Forelimb muscle (tissue), 1 donor: ENCODE measurements at places on chromosomes 1 and 21.

DNA sequence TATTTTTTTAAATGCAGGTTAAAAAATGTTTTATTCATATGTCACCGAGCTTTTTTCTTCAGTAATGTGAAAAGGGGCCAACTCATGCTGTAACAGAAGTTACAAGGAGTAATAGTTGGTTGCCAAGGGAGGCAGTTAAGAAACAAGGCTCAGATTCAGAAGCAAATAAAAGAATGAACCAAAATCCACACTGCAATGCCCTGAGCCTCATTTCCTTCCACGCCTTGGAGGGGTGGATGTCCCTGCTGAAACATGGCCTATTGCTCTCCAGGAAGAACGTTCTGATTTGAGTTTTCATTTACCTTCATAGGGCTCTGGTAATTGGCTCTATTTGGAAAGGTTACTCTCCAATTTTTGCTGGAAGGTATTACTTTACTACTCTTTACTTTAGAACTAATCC lies 24.4 kb downstream of the ALG14 start:
- DNase-seq, result no peak

DNA sequence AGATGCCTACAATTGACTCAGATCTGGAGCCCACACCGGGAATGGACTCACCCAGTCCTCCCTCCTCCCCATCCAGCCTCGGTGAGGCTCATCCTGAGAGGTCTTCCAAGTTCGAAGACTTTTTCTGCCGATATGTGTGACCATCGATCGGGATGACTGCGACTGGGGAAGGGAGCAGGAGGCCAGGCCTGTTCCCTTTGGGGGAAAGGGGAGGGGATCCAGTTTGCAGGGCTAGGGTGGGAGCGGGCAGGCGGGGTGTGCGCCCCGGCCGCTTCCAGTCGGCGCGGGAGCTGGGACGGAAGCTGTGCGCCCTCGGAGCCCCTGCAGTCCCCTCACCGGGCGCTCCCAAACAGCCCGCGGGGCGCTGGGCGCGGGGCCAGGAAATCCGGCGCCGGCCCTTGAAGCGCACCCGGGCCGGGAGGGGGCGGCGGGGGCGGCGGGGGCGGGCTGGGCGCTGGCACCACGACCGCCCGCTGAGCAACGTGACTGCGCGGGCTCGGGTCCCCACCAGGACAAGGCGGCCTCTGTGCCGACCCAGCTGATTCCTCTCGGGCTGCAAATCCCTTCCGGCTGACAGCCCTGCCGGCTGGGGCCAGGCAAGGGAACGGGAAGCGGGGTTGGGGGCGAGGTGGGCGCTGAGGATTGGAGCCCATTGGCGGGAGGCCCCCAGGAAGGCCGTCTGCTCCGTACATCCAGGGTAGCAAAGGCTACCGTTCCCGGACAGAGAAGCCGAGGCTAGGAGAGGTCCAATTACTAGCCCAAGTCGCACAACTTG lies 103.9 kb downstream of the EBNA1BP2 start:
- no peak for DNase-seq

- no peak for DNase-seq
Observed at GRCh38 chr1:159077120-159077961, 775 bp upstream of the AIM2 start.

DNA sequence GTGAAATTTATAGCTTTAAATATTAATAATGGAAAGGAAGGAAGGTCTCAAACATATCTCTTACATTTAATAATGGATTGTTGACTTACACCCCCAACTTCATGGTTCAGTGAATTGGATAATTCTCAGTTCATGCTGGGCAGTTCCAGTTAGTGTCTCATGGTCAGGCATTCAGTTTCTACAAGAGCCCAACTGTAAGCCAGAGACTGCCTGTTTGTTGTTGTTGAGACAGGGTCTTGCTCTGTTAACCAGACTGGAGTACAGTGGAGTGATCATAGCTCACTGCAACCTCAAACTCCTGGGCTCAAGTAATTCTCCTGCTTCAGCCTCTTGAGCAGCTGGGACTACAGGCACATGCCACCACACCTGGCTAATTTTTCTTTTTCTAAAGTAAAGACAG lies 5.0 kb upstream of the DMAP1 start:
- DNase-seq, result no peak

- DNase-seq, result no peak
Observed at GRCh38 chr1:205003358-205004131, 39.5 kb upstream of the CNTN2 start.

DNA sequence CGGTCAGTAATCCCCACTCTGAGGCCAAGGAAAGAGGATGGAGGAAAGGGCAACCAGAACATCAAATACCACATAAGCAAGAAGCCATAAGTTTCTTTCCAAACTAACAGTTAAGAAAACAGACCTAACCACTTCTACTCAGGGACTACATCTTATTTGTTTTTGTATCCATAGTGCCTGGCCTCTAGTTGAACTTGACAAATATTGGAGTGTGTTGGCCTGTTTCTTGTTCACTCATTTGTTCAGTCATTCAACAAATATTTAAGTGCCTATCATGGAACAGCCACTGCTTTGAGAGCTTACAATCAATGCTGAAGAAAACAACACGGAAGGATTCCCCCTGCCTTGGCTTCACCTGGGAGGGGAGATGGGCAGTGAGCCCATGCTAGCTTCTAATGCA lies 69.7 kb downstream of the ST6GALNAC3 start:
- no peak for DNase-seq

DNA sequence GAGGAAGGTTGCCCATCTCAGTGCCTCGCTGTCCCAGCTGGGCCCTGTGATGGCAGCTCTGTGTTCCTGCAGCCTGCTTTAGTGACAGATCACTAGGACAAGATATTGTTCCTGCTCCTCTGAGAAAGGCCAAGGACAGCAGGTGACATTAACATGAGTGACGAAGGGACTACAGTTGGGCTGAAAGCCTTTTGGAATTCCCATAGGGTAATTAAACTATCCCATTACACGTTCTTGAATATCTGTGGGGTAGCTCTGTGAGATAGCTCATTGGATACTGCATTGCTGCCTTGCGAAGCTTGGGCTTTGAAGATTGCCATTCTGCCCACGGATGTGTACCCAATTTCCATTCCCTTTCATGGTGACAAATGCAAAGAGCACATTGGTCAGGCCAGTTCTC lies 78.2 kb upstream of the COA6 start:
- no peak for DNase-seq

DNA sequence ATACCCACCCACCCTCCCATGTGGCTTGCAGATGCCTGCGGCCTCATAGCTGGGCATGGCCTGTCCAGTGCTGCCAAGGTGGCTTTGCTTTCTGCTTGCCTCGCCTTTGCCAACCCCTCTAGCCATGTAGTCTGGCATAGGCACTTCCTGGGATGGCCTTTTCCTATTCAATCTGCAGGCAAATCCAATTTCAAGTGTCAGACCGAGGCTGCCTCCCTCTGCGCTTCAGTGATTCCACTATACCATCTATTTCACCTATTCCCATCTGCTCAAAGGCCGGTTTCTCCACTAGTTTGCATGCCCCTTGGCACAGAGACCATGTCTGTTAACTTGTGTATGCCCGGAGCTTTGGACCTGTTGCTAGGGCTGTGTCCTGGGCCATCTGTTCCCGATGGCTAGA lies 3.8 kb upstream of the ZBTB21 start:
- no peak for DNase-seq

DNA sequence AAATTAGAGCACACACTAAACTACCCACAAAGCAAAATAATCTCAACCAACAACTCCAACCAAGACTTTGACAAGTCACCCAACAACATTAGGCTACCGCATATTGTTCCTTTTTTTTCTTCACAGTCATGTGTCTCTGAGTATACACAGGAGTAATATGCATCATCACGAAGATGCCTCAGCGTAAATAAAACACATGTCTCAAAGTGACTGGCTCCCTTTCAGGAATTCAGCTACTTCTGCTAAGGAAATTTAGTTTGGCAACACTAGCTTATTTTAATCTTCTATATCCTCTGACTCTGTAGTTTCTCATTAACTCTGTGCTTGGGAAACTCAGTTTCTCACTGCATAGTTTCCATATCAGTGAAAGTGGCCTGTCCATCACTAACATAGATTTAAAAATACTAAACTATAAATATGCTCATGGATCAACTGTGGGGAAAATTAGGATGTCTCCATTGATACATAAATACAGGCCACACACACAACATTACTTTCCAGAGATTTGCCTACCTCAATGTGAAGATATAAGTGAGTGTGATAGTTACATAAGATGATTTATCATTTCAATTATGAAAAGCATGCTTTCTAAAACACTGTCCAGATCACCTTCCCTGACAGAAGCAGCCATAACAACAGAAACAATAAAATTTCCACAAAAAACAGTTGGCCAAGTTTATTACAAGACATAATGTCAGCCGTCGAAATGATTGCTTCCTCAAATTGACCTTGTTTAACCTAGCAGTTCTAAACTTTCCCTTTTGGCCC lies 113.2 kb downstream of the PTGER3 start:
- DNase-seq, result no peak

DNA sequence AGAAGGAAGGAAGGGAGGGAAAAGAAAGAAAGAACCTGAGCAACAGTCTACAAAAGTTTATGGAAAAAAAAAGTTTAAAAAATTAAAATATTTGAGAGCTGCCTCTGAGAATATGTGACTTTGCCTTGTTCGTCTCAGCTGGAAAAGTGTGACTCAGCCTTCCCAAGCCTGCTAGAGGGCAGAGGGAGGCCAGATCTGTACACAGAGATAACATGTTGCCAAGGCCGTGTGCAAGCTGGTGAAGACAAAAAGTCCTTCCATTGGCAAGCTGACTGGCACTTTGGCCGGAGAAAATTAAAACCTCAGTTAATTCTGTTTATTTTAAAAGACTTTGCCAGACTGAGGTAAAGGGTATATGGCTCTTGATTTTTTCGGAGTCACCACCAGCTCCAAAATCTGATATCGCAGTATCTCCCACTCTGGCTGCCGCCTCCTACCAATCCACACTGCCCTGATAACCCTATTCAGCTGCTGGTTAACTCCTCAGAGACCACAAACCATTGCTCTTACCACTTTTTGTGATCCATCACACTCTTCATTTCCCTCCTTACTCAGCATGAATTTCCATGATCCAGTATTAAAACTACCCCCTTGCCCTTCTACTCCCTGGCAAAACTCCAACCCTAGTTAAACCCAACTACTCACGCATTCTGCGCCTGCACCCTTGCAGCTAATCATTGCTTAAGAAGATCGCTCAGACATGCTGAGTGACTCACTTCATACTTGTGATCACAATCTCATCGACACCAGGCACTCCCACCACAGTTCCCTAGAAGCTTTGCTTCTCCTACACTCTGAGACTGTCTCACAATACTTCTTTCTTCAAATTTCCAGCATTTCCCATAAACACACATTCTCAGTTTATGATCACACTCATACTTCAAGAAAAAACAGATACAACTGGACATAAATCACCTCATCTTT lies 5.7 kb upstream of the PPP1R15B start:
- no peak for DNase-seq

DNA sequence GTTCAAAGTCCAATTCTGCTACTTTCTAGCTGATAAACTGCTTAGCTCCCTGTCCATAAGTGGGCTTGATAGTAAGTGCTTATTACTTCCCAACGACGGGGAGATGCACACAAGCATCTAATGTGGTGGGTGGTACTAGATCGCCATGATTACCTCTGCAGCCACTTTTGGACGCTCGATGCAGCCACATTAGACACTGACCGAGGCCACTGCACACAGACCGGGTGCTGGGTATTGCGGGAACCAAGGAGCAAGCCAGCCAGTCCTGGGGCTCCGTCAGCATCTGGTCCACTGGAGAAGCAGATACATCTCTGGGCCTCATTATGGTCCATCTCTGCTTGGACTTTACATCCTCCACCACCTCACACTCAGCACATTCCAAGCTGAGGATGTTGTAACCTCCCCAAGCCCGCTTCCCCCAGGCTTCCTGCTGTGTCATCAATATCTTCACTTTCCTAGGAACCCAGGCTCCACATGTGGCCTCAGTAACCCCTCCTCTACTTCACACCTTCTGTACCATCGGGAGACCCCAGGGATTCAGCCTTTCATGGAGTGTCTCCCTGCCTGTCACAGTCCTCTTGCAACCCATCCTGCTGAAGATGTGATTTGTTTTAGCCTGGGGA lies 48.2 kb downstream of the RHOU start:
- DNase-seq, result no peak

- DNase-seq, result no peak
Observed at GRCh38 chr1:27885114-27885528, 12.8 kb downstream of the THEMIS2 start.

DNA sequence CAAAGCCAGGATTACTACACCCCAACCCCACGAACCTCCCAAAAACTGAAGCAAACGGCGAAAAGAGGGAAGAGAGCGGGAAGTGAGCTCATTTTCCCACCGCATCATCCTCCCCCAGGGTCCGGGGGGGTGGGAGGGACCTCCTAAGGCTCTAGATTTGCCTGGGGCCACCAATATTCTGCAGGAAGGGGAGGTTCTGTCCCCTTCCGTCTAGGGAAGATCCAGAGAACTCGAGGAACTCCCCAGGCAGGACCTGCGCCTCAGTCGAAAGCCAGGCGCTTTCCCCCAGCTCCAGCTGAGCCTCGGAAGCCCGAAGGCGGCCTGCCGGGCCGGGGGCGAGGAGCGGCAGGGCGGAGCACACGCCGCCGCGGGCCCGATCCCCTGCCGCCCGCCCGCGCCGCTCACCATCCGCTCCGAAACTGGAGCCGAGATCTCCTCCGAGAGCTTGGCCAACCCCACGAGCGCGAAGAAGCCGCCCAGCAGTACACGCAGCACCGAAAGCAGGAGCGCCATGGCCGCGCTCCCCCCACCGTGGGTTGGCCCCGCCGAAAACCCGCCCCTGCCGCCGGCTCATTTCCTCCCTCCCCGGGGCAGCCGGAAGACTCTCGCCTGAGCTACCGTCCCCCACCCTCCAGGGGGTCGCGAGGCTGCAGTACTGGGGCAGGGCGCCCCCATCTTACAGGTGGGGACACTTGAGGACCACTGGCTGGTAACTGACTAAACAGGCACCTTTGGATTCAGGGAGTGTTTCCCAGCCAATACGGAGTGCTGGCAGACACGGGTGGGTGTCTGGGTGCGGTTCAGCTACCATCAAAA lies at the start of gene TMEM35B:
Gene TMEM35B, minus strand, starts transcription at position 555 of the 816 bp plus-strand sequence. Its CDS starts 42 bp downstream, at position 513.
- peak; percentile 36 for DNase-seq

- no peak for DNase-seq
Observed at GRCh38 chr1:119737040-119737682, 25.4 kb downstream of the PHGDH start.

GRCh38 chr21:15219039-15219438 lies 154.2 kb upstream of the NRIP1 start:
- DNase-seq, result no peak

DNA sequence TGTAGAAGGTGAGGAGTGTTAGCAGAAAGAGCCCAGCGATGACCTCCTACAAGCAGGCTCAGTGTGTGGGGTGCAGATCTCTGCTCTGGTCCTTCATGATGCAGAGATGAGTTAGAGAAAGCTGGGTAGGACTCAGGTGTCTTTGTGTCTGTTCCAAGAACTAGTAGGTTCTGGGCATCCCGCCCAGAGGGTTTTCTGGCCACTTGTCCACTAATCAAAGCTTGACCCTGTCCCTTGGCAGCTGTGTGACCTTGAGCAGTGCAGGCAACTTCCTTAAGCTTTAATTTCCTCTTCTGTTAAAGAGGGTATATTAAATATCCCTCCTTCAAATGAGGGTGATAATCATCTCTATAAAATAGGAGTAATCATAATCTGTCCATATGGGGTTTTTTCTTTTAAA lies 54.7 kb upstream of the WNT4 start:
- DNase-seq, result no peak
